ENCODE measurements at places on chromosomes 6 and 20.

GRCh38 chr6:97717086-97717485 is 434.1 kb upstream of the MMS22L start:
- no peak for DNase-seq

DNA sequence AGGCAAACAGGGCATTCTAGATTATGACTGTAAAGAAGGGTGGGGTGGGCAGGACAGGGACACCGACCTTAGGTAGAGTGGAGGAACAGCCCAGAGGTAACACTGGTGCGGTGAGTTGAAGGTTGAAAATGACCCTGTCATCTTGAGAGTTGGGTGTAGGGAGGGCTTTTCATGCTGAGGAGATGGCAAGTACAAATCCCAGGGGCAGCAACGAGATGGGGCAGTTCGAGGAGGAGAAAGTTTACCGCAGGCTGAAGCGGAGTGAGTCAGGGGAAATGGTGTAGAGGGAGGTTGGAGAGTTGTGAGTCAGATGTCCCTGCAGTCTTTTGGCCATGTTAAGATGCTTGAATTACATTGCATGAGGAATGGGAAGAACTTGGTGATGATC is 101.1 kb downstream of the HIVEP1 start:
- DNase-seq = no peak

DNA sequence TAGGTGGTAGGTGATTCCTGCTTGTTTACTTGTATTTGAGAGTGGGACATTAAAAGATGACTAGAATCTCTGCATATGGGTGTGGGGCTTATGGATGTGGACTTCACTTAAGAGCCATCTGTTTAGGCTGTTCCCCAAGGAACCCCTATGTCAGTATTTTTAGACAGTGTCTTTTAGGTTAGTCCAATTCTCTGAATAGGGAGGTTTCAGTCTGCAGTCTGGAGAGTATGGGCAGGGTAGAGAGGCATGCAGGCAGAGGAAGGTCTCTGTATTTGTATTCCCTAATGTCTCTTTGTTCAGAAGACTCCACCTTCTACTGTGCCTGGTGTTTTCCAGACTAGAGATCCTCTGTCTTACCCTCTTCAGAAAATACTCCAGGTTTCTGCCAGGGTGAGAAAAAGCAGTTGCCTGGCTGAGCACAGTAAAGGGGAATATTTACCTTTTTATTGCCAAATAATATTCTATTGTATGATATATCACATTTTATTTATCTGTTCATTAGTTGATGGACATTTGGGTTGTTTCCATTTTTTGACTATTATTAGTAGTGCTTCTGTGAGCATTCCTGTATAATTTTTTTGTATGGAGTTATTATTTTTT is 19.1 kb downstream of the SLX4IP start:
- no peak for DNase-seq

- DNase-seq = no peak
Measured at GRCh38 chr20:14709439-14709838, 372.0 kb upstream of the FLRT3 start.

DNA sequence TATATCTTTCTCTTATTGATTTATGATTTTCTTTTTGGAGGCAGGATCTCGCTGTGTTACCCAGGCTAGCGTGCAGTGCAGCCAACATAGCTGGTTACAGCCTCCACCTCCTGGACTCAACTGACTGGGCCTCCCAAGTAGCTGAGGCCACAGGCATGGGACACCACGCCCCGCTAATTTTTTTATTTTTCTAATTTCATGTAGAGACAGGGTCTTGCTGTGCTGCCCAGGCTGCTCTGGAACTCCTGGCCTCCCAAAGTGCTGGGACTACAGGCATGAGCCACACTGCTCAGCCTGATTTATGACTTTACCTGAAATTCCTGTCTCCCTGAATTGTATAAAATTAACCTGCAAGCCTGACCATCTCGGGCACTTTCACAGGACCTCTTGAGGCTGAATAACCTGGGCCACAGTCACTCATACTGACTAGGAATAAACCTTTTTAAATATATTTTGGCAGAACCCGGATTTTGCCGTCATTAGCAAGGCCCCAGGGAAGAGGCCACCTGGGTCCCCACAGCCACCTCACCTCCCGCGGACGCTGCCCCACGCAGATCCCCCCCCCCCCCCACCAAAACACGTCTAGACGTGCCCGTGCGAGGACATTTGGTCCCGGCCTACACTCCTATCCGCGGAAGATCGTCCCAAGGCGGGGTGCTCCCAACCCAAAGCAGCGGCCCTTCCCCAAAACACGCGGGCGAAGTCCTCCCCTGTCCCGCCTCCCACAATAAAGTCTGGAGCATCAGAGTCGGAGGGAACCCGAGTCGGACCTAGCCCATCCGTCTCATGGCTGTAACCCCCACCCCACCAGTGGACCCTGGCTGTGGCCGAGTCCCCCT is 902 bp downstream of the ZNF337 start:
- DNase-seq = no peak

- DNase-seq = no peak
Measured at GRCh38 chr6:52328729-52329128, 33.2 kb upstream of the PAQR8 start.

DNA sequence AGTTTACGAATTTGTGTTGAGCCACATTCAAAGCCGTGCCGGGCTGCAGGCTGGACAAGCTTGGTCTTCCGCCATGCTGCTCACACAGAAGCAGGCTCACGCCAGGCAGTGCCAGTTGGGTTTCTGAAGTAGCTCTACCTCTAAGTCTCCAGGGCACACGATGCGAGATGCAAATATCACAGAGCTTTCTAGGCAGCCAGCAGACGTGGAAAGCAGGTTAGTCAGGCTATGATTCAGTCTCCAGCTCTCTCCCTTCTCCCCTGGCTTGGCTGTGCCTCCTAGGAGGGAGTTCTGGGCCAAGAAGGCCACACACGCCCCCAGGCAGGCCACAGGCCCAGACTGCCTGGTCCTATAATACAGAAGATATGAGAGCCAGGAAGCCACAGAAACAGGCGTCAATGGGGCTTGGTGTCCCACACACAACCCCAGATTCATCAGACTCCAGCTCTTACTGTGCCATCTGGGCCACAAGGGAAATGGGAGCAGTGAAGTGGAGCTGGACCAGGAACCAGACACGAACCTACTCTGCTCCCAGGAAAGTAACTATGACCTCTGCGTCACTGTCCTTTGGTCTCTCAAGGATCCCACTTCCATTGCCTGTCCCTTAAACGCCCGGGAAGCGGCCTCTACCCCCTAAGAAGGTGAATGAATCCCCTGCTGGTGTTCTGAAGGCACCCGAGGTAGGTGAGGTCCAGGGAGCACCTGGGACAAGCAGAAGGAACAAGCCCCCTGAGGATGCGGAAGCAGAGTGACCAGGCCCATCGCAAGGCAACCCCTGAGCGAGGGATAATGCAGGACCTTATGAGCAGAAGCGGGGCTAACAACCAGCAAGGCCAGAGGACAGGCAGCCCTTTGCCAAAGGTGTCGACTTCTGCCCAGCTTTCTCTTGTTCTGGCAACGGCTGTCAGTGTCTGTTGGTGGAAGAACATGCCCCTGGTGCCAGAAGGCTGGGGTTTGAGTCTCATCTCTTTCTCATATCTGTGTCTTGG is 61.2 kb downstream of the GFOD1 start:
- DNase-seq = no peak

DNA sequence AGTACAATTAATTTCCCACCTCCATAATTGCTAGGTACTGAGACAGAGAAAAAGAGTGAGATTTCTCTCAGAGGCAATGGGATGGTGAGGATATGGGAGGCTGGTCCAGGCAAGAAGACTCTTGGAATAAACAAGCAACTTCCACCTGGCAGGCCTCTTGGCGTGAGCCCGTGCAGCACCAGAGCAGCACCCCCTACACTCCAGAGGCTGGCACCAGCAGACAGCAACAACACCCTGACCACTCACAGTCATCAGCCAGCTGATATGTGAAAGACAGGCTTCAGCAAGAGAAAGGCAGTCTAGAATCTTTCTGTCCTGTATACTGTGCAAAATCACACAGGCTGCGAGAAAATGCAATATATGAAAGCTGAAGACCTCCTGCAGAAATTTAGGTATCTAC is 59.7 kb downstream of the KIF13A start:
- DNase-seq = no peak

- no peak for DNase-seq
Measured at GRCh38 chr6:163128324-163128723, 286.2 kb upstream of the QKI start.

DNA sequence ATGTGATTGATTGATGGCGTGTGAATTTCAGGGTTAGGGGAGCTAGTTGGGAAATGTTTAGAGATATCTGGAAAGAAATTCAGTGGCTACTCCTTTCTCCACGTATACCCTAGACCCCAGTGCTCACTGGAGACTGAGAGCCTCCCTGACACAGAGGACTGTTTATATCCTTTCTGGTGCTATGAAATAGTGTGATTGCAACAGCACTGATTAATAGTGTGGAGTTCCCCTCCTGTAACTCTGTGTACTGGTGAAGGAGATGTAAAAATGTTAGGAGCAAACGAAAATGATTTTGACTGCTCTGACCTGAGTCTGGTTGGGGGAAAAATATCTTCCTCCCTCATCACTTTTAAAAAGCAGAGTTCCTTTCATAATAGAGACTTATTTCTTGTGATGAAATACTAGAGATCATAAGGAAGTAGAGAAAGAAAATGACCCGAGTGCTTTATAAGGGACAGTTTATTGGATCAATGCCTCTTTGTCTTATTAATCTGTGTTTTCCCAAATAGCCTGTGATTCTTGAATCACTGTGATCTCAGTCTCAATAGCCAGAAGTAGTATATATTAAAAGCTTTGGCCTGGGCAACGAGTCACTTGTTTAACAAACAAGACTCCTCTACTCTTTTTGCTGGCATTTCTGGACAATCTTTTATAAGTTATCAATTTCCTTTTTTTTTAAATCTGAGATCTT is 92.3 kb downstream of the RNF182 start:
- DNase-seq = no peak

- DNase-seq = no peak
Measured at GRCh38 chr20:33262658-33263065, 20.4 kb upstream of the BPIFB1 start.

GRCh38 chr6:22367346-22367745 is 70.5 kb upstream of the PRL start:
- no peak for DNase-seq

GRCh38 chr20:37256286-37256685 is 5.3 kb downstream of the GHRH start:
- no peak for DNase-seq

DNA sequence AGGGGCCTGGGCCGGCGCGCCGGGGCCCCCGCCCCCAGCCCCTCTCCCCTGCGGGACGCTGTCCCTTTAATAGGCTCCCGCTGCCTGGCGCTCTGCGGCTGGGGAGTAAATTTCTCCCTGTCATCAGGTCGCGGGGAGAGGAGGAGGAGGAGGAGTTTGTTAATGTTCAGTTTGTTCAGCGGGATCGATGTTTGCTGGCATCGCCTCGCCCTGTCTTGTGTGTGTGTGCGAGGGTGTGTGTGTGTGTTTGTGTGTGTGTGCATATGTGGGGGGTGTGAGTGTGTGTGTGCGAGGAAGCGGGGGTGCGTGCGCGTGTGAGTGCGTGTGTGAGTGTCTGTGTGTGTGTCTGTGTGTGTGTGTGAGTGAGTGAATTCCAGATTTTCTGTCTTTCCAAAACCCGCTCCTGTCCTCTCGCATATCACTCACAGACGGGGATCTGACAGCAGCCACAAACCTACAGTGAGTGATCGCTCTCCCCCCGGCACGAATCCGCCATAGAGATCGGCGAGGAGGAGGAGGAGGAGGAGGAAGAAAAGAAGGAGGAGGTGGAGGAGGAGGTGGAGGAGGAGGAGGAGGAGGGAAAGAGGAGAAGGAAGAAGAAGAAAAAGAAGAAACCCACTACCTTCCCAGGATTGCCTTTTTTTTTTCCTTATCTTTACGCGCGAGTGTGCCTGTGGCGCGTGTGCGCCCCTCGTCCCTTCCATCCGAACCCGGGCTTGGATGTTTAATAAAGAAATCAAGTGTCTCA is at the start of gene TSHZ2:
Gene TSHZ2, plus strand, starts transcription at position 169 of the 748 bp plus-strand sequence. CDS start 936 bp downstream, outside the sequence.
- peak; percentile 25 for DNase-seq

DNA sequence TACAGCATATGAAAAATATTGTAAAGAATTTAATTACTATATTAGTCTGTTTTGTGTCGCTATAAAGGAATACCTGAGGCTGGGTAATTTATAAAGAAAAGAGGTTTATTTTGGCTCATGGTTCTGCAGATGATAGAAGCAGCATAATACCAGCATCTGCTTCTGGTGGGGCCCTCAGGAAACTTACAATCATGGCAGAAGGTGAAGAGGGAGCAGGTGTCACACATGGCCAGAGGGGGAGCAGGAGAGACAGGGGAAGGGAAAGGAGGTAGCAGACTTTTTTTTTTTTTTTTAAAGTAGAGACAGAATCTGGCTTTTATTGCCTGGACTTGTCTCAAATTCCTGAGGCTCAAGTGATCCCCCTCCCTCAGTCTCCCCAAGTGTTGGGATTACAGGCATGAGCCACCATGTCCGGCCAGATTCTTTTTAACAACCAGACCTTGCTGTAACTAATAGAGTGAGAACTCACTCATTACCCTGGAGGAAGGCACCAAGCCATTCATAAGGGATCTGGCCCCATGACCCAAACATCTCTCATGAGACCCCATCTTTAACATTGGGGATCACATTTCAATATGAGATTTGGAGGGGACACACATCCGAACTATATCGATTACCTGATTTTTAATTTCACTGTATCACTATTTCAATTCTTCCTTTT is 64.6 kb downstream of the MAN1A1 start:
- no peak for DNase-seq

DNA sequence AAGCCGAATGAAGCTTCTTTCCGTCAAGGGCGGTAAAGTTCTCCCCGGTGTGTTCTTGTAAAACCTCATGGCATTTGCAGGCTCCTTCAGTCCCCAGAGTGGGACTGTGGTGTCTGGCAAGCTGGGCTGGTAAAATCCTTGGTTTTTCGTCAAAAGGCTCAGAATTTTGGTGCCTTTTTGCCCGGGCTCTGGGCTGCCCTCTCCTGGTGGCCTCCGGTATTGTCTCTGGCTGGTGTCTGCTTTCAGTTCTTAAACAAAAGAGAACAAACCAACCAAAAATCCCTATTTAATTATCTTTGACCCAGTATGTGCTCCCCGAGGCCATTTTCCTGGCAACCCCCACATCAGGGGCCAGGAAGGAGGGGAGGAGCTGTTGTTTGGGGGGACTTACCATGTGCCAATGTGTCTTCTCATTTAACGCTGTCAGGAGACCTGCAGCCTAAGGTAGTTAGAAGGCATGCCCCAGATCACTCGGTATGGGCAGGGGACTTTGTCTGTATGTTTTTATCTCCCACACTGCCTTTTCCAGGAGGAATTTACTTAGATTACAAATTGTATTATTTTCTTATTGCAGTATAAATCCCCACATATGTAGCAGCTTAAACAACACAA is 11.1 kb downstream of the CDH4 start:
- no peak for DNase-seq

GRCh38 chr6:31317036-31317435 is 39.9 kb downstream of the HLA-B start:
- no peak for DNase-seq
